ENCODE measurements at places on chromosomes 12 and 14.

DNA sequence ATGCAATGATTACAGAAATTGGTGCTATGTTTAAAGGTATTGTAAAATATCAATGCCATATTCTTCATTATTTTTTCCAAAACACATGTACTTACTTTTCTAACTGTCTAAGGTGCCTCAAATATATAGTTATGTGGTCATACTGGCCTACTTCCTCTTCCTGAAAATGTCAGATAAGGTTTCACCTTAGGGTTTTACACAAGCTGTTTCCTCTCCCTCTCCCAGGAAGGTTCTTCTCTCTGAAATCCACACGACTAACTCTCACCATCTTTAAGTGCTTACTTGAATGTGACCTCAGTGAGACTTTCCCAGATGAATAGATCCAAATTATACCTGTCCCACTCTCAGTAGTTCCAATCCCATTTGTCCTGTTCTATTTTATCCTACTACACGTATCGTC is 11.6 kb upstream of the CLEC4D start:
- DNase-seq: no peak

- no peak for DNase-seq
These were observed 2.7 kb upstream of the NXPH4 start for GRCh38 chr12:57213763-57214397.

DNA sequence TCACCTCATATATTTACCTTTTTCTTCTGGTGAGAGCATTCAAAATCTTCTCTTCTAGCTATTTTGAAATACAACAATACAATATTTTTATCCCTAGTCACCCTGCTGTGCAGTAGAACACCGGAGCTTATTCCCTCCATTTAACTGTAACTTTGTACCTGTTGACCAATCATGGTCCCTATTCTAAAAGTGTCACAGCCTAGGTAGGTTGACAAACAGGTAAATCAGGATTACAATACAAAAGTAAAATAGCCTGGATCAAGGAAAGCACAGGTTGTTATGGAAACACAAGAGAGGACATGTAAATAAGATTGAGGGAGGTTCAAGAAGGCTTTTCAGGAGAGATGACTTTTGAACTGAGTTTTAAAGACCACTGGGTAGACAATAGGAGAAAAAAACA is 670.9 kb downstream of the DIO2 start:
- no peak for DNase-seq

DNA sequence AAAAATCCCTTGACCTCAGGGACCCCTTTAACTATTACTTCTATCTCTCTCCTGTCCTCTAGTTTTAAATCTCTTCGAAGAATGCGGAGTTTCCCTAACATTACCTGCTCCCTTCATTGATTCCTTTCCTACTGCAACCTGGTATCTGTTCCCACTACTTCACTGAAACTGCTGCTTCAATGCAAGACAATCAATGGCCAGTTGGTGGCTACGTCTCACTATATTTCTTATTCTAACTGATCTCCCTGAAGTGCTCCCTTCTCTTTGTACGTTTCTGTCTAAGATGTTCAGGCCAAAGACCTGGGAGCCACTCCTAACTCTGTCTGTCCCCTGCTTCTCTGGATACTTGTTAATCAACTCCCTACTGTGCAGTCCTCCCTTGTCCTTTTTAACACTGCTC is 10.3 kb upstream of the KCNA1 start:
- no peak for DNase-seq

- no peak for DNase-seq
These were observed 40.2 kb downstream of the DACT1 start for GRCh38 chr14:58677996-58678395.

DNA sequence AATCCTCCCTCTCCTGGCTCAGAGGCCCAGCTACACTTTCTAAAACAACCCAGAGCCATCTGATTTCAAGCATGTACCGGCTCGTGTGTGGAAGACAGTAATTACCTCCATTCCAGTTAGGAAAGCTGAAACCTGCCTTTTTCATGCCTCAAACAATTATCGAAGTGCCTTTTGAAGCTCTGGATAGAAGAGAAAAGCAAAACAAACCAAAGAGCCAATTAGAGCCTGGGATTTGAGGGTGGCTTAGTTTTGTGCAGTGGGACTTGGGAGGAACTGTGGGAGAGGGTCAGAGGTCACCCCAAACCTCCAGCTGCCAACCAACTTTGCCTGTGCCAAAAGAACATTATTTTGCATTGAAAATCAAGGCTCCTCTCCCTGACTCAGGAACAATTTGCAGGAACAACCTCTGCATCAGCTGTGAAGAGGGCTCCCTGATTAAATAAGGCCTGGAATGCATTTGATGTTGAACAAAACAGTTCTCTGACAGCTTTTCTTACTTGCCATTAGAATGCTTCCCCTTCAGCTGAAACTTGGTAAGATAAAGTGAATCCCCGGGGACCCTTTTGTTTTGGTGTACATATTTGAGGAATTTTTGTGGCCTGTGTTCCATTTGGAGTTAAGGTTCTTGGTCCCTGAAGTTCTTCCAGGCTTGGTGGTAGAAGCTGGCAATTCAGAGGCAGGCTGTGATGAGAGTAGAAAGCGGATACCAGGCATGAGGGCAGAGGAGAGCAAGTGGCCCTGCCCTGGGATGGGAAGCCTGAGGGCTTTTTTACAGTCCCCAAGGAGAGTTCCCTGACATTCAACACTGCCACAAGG is 270.1 kb downstream of the ZFP36L1 start:
- no peak for DNase-seq

DNA sequence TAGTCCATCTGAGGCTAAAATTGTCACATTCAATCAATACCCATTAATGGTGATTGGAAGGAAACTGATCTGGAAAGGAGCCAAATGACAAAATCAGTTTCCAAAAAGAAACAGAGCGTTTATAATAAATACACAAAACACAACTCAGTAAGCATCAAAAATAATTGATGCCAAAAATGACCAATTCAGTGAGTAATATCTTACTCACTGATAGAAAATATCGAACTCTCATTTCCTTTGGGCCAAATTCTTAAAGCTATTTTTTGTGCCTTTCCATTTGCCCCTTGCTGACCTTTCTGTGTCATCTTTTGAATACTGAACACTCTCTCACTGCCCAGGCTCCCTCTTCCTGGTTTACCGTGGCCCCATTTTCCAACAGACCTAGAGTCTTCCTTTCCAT is 22.5 kb upstream of the ATP2B1 start:
- DNase-seq: no peak

- DNase-seq: no peak
These were observed 90.2 kb downstream of the PPP1R12A start for GRCh38 chr12:79844693-79845092.

- DNase-seq: no peak
These were observed 15.8 kb downstream of the CYP46A1 start for GRCh38 chr14:99699861-99700260.

GRCh38 chr12:19799895-19800602 is 360.8 kb downstream of the AEBP2 start:
- DNase-seq: no peak

- peak; percentile 52 for DNase-seq
These were observed 44.1 kb downstream of the PITPNM2 start for GRCh38 chr12:123106640-123107359.

GRCh38 chr12:88141425-88141773 is 489 bp downstream of the CEP290 start:
- DNase-seq: no peak

DNA sequence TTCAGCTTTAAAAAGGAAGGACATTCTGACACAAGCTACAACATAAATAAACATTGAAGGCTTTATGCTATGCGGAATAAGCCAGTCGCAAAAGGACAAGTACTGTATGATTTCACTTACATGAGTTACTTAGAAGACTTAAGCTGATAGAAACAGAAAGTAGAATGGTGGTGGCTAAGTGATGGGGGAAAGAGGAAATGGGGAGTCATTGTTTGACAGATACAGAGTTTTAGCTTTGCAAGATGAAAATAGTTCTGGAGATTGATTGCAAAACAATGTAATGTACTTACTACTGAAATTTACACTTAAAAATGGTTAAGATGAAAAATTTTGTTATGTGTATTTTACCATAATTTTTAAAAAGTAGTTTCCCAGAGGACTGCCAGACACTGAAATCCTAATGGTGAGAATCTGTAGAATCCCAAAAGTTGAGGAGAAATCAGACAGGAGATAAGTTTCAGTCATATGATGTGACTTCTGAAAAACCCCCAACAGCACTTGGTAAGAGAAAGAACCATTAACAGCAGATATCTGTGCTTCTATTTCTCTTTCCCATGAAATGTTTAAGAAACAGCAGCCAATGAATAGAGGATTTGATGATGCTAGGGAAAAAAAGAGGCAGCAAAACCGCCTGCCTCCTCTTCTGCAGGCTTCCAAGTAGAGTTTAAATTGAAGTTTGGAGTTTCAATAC is 16.6 kb upstream of the CLEC2A start:
- no peak for DNase-seq

GRCh38 chr14:92728759-92729364 is 19.6 kb downstream of the LGMN start:
- no peak for DNase-seq

DNA sequence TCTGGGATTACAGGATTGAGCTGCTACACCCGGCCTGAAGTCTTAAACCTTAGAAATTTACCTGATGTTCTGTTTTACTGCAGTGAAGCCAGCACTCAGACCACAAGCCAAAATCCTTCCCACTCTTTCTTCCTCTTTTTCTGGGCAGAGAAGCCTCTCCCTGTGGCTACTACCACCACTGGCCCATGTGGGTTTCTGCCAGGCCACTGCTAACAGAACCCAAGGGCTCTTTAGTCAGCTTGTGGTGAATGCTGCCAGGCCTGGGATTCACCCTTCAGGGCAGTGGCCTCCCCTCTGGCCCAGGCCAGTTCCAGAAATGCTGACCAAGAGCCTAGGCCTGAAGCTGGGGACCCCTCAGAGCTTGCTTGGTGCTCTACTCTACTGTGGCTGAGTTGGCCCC is 35.3 kb downstream of the GAS2L3 start:
- DNase-seq: no peak

GRCh38 chr14:95190857-95191256 is 33.5 kb upstream of the DICER1 start:
- no peak for DNase-seq

DNA sequence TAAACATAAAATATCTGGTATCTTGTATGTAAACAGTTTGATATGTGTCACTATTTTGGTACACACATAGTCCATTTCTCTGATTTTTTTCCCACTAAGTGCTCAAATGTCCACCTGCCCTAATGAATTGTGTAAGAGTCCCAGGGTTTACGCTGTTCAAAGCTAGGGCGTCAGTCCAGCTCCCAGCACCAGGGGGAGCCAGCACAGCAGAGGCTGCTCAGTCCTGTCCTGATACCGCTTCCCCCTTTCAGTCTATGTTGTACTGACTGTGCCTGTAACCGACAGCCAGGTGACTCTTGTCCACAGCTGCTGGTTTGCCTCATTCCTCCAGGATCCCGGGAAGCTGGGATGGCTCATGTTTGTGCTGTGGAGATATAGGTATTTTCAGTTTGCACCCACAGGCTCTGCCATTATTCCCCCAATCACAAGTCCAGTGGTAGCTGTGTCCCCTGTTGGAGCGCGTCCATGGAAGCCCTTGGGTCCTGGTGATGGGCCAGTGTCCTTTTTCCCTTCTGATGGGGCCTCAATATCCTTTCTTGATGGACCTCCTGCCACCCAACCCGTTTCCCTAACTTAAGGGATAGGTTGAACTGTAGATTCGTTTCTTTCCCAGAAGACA is 242.0 kb downstream of the NEDD1 start:
- DNase-seq: peak; percentile 51

GRCh38 chr14:79764323-79764722 is 447.0 kb downstream of the DIO2 start:
- DNase-seq: no peak

DNA sequence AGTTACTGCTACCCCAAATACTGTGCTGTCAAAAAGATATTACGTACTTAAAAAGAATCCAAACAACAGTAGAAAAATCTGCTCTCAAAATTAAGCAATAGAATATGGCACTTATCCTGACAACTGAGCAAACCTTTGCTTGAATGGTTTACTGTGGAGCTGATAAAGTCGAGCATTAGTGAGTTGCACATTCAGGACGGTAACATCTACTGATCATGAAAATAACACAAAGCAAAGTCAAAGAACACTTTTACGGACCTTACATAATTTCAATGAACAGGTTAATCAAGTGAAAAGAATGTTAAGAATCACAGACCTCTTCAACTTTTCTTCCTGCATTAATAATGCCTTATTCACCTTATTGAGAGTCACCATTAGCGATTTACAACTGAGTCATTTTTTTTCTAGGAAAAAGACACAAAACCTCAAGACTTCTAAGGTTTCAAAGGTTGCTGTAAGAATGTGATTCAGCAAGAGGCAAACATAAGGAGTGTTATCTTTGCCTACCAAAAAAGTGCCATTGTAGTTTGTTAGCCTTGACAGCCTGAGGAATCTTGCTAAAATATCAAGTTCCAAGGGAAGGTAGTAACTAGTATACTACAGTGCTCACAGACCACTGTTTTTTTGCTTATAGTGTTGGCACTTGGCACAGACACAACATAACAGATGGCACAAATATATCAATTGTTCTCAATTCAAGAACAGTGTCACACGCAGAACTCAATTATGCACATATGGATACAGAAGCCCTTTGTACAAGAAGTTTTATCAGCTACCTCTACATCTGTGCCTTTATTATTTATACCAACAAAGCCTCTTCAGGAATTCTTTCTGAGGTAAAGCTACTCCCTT is 334.2 kb upstream of the RPL10L start:
- DNase-seq: no peak

- DNase-seq: no peak
These were observed 18.3 kb downstream of the VWF start for GRCh38 chr12:6106218-6106617.

- DNase-seq: no peak
These were observed 938.8 kb upstream of the FBXO33 start for GRCh38 chr14:40371011-40371410.

DNA sequence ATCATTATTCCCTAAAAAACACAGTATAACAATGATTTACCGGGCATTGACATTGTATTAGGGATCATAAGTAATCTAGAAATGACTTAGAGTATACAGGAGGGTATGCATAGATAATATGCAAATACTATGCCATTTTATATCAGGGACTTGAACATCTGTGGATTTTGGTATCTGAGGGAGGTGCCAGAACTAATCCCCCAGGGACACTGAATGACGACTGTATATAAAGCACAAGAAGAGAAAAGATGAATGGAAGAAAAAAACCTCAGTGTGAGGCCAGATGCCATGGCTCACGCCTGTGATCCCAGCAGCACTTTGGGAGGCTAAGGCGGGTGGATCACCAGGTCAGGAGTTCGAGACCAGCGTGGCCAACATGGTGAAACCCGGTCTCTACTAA is 25.5 kb upstream of the COX6A1 start:
- DNase-seq: no peak

DNA sequence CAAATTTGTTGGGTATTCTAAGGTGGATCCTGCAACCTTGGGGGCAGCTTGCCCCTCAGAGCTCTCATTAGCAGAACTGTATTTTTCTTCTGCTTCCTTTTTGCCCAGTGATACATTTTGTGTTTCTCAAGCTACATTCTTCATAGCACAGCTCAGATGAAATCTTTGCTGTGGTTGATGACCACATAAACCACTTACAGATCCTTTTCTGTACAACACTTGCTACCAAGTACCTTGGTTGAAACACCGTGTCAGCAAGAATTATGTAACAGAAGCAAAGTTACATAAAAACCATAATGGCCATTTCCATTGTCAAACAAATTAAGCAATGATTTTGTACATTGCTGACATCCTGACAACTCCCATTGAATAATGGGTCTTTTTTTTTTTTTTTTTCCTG is 9.7 kb upstream of the PLBD1 start:
- DNase-seq: no peak

- no peak for DNase-seq
These were observed 28.6 kb upstream of the CORO1C start for GRCh38 chr12:108759924-108760323.

Measured in KG1 (cell line).